Adrenal gland (tissue), 19 donors: ENCODE measurements at places on chromosomes 3 and 15.
A peak's percentile ranks its signal among the peaks of the same experiment; 100 is the strongest.

GRCh38 chr3:140395134-140396075, 282.5 kb upstream of the TRIM42 start:
- DNase-seq = no peak

- no peak for DNase-seq
Observed at GRCh38 chr3:127495821-127496655, 94.5 kb downstream of the TPRA1 start.

DNA sequence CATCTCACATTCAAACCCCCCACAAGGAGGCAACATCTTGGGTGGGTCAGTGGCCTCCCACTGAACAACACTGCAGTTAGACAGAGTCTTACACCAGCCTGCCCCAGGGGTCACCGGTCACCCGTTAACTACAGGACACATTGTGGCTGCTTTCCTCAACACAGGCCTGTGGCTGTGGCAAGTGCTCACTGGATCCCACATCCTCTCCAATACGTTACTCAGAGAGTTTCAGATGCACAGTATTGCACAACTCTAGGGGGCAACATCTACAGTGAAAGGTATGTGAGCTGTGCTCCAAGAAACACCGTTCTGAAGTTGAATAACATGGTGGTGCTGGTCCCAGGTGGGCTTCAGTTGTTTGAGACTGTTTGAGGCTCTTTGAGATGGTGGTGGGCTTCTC, 41.0 kb downstream of the CTDSPL start:
- DNase-seq = no peak

GRCh38 chr3:35422836-35423601, 216.3 kb upstream of the ARPP21 start:
- DNase-seq = no peak

DNA sequence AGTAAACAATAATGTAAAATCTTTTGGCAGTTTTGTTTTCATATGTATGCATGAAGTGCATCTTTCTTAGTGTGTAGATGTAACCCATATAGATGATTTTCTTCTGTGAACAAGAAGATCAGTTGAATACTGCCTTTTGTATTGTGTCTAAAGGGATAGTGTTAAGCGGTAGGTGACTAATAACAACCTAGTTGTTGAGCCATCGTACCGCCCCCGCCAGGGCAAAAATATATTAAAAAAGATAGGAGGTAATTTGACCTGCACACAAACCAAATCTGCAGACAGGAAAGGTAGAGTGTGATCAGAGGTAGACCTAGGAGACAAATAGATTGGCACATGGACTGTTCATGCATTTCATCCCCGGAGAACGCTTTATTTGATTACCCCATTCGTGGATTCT, 3.3 kb upstream of the GMNC start:
- no peak for DNase-seq

- DNase-seq = no peak
Observed at GRCh38 chr15:61441891-61442290, 212.8 kb upstream of the RORA start.

DNA sequence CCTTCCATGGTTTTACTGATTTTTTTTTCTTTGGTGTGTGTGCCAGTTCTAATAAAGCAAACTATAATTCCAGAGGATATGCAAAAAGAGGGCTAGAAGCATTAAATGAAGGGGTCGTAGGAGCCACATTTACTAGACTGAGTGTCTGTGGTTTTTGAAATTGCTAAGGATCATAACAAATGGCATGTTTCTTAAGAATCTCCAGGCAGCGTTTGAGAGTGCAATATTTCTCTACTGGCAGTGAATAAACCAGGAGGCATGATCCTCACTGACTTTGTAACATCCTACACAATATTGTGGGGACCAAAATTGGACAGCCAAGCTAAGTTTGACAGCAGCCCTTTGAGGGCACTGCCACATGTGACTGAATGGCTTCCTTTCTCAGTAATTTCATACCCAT, 115.9 kb upstream of the CCNL1 start:
- DNase-seq = no peak

DNA sequence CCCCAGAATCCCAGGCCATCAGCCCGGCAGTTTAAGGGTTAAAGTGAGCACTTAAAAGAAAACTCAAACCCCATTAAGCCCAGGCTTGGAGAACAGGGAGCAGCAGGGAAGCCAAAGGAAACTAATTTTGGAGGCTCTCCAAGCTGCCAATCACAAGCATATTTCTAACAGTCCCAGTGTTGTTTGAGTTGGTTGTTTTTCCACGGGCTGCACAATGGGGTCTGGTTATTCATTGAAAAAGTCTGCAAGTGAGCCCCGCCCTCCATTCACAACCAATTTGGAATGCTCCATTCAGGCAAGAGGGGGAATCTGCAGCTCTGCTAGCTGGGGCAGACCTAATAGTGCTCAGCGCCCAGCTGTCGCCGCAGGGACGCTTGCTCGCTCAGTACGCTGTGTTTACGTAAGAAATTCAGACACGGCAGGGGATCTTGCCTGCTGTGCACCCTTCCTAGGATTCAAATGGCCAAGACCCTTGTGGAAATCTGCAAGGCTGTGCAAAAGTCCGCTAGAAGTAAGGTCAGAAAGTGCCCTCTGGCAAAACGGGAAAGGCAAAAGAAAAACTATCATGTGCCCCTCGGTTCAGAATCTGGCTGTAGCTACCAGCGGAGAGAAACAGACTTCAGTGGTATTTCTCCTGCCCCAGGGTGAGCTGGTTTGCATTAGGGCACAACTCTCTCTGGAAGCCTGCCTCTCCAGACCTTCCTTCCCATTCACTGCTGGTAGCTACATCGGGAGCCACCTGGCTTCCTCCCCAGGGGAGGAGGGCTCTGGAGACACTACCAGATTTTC, 11.0 kb downstream of the ETV5 start:
- DNase-seq = peak; percentile 62

- DNase-seq = no peak
Observed at GRCh38 chr3:42875325-42876151, at the start of gene CYP8B1. Gene CYP8B1 (minus strand): TSS chr3:42875879. CDS start chr3:42875816, 63 bp downstream.

GRCh38 chr3:84108442-84108971, 850.3 kb upstream of the CADM2 start:
- no peak for DNase-seq

DNA sequence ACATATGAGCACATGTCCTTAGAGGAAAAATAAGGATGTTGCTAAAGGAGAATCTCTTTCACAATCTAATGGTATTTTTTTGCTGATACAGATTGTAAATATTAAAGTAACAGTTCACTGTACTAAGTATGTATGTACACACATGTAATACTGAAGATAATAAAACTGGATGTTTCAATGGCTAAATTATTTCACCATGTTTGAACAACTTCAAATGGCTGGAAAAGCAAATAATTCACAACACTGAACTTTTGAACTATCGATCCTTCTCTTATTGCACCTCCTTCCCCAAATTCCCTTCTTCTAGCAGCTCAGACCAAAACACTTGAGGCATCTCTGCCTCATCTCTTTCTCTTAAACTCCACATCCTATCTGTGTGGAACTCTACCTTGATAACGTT, 149.5 kb downstream of the EPHA3 start:
- DNase-seq = no peak

DNA sequence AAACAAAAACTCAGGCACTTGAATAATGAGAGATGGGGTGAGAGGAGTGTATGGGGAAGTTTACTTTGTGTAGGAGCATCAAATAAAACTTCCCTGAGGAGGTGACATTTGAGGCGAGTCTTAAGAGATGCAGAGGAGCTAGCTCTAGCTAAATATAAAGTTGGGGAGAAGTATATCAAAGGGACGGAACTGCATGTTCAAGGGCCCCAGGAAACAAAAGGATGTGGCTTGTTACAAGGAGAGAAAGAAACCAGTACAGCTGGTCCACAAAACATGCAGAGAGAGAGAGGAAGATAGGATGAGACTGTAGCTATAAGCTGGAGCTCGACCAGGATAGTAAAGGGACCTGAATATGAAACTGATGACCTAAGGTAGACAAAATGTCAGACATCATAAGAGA, 17.6 kb downstream of the FEZF2 start:
- DNase-seq = no peak

DNA sequence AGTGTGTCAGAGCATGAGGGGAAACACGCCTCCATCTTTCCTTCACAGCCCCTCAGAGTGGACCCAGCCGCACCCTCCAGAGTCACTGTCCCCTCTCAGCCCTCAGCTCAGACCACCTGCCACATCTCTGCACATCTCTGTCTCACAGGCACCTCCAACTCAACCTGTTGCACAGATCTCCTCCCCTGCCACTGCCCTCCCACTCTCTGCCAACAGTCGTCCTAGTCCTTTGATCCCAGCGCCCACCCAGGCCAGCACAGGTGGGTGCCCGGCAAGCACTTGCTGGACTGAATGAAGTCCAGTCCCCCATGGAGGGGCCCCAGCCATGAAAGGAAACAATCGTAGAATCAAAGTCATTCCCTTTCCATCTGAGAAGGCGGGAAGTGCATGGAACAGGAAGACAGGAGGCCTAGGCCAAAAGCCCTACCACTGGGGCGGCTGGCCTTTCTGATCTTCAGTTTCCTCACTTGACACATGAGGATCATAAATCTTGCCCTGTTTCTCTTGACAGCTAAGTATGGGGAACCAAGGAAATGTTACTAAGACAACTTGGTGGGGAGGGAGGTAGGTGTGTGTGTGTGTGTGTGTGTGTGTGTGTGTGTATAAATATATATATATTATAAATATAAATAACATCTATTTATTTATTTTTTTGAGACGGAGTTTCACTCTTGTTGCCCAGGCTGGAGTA, 28.1 kb downstream of the HCN4 start:
- no peak for DNase-seq

DNA sequence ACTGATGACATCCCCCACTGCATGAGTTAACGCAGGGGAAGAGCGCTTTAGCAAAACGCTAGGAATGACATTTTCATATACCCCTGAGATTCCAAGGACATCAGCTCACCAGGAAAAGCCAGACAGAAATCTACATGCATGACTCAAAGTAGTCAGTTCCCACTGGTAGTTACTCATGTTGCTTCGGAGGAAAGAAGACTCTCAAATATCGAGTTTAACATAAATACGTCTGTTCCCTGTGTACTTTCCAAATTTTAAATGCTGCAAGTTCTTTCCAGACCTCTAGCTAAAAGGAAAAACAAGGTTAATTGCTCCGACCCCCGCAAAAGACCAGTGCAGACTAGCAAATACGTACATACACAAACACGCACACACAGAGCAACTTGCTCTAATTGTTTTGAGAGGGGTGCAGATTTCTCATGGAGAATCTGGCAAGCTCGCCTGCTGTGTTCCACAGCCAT, 115.4 kb upstream of the PRICKLE2 start:
- DNase-seq = no peak

DNA sequence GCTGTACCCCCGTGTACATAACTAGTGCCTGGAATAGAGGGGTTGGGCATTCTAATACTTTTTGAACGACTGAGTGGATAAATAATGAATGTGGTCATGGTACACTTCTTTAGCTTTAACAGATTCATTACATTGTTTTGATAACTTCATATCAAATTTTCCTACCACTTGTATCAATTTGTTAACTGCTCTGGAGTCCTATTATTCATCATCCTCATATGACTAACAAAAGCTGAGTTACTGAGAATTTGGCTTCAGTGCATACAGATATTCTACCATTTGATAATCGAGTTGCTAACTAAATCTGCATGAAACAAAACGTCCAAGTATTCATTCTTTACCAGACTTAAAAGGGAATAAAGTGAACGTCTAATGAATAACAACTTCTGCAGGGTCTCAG, 31.7 kb downstream of the FRMD5 start:
- DNase-seq = no peak

DNA sequence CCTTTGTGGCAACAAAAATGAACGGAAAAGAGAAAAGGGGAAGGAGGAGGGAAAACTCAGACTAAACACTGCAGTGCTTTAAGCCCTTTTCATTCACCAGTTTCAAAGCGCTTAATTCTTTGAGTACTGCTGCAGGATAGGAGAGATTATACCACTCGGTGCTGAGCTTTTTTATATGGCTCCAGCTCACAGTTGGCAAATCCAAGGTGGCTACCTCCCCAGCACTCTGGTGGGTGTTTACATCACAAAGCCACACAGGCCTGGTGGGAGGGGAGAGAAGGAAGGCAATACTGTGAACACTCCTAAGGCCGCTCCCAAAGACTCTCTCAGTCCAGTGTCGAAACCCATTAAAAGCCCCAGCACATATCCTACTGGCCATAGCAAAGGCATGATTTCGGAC, 191.4 kb downstream of the STT3B start:
- no peak for DNase-seq

DNA sequence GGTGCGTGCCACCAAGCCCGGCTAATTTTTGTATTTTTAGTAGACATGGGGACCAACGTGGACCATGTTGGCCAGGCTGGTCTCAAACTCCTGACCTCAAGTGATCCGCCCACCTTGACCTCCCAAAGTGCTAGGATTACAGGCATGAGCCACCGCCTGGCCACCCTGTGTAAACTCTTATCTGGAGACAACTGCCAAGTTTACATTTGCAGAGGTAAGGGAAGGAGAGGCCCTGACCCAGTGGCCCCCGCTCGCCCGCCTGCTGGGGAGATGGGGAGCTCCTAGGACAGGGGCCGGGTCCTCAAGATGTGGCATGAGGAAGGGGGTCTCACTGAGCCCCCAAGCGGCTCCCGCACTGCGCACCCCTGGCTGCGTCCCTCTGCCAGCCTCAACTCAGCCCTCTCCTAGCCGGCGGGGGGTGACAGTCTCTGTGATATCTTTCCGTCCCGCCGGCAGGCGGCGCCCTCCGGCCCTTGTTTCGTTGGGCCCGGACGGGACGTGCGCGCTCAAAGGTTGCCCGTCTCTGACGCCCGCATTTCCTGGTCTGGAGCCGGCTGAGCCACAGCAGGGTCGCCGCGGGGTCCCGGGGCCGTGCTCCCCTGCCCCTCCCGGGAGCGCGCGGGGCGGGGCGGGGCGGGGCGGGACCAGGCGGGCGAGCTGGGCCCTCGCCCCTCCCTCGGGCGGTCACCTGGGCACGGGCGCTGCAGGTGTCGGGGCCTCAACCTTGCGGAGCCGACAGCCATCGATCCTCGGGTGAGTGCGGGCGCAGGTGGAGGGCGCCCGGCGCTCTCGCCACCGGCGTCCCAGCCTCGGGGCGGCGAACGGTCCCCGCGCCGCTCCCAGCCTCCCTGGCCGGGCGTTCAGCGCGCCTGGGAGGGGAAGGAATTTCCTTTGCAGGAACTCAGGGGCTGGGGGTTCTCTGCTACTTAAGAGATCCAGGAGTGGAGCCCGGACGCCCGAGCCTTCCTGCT, at the start of gene GPR160:
Gene GPR160 (plus strand): TSS at position 533 of the 971 bp plus-strand sequence. CDS start 45,978 bp downstream, outside the sequence.
- peak; percentile 63 for DNase-seq

GRCh38 chr15:79193103-79193502, 89.4 kb upstream of the ANKRD34C start:
- no peak for DNase-seq
